ENCODE measurements at places on chromosomes 5 and 9. TPM values are rescaled to one million over a fixed set of nuclear protein-coding genes. Genes with fewer than 3 reads are reported as not detected.

Gene C5
- 0.69 TPM for total RNA-seq

DNA sequence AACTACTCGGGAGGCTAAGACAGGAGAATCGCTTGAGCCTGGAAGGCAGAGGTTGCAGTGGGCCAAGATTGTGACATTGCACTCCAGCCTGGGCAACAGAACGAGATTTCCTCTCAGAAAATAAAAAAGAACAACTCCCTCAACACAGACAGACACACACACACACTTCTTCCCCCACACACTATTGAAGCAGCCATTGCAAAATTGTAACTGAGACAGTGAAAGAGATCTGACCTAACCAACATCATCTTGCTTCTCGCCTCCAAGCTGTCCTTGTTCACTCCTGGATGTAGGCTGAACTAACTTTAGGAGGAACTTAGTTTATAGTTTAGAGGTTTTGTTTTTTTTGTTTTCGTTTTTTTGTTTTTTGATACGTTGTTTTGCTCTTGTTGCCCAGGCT is 13.0 kb upstream of the PLIN2 start:
- DNase-seq = no peak

Gene ZNF366
- 8.9 TPM for total RNA-seq

GRCh38 chr5:129506950-129507349 is 46.9 kb downstream of the ADAMTS19 start:
- no peak for DNase-seq

DNA sequence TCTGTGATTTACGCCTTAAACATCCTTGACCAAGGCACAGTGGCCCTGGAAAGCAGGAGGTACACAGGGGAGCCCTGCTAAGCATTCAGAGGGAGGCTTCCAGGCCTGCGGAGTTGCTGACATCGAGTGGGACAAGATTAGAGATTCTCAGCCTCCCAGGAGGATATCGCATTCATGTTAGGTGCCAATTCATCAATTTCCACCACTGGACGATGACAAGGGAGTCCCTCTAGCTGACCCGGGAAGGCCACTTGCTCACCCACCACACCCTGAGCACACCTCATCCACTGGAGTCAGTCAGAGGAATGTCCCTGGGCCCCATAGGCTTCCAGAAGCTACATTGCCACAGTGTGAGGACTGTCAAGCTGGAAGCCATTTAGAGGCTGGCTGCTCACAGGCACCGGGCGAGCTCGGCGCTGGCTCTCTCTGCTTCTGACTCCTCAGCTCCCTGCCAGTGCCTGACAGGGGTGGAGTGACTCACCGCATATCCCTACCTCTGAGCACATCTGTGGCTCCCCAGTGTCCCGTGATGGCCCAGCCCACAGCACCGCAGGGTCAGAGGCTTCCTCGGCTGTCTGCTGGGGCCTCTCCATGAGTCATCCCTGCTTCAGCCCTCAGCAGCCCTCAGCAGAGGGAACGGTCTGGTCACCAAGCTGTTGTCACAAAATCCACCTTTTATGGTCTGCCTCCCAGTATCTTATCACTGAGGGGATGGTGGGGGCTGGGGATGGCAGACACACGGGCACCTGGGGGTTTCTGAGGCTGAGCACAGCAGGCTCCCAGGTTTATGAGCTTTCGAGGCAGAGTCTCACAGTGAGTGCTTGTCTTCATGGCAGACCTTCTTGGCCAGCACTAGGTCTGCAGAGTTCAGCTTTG is 117.5 kb downstream of the ZNF608 start:
- DNase-seq = peak; percentile 30

GRCh38 chr5:3210531-3210930 is 385.1 kb upstream of the IRX1 start:
- DNase-seq = no peak

Gene C1QTNF2
- total RNA-seq = 1.3 TPM

DNA sequence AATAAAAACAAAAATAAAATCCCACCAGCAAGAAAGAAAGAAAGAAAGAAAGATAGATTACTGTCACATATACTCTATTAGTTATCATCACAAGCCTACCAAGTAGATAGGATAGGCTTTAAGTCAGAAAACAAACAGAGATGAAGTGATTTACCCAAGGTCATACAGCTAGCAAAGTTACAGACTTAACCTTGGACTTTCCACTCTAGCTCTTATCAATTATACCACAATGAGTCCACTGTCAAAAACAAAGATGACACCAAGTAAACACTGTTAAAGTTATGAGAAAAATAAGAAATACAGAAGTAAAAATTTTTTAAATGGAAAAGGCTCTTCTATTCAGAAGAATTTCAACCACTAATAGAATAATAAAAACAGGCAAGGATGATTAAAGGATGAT is 13.4 kb downstream of the LARS1 start:
- DNase-seq = no peak

GRCh38 chr5:40409601-40410000 is 270.1 kb upstream of the PTGER4 start:
- DNase-seq = peak; percentile 32

- no peak for DNase-seq
Measured at GRCh38 chr5:77358255-77359205, 133.6 kb downstream of the WDR41 start.

Gene PLCXD3
- total RNA-seq = 95.3 TPM

GRCh38 chr5:127923804-127924570 is 159.6 kb upstream of the SLC12A2 start:
- no peak for DNase-seq

GRCh38 chr5:155455791-155456514 is 442.4 kb downstream of the KIF4B start:
- DNase-seq = no peak

DNA sequence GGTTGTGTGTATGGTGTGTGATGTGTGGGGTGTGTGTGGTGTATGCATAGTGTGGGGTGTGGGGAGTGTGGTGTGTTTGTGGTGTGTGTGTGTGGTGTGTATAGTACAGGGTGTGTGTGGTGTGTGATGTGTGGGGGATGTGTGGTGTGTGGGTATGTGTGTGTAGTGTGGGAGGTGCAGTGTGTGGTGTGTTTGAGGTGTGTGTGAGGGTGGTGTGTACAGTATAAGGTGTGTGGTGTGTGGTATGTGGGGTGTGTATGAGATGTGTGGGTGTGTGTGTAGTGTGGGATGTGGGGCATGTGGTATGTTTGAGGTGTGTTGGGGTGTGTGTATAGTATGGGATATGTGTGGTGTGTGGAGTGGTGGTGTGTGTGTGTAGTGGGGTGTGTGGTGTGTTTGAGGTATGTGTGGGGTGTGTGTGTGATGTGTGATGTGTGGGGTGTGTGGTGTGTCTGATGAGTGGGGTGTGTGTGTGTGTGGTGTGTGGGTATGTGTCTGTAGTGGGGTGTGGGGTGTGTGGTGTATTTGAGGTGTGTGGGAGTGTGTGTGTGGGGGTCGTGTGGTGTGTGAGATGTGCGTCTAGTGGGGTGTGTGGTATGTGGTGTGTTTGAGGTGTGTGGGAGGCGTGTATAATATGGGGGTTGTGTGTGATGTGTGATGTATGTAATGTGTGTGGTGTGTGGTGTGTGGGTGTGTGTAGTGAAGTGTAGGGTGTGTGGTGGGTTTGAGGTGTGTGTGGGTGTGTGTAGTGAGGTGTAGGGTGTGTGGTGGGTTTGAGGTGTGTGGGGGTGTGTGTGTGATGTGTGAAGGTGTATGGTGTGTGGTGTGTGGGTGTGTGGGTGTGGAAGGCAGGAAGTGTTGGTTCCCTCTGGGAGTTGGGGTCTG is 8.6 kb downstream of the ECSCR start:
- DNase-seq = no peak
